NCI-H2171 treated with DMSO at 0.1 percent for 48 hours (cell line): ENCODE measurements at places on chromosomes 11 and 22.

DNA sequence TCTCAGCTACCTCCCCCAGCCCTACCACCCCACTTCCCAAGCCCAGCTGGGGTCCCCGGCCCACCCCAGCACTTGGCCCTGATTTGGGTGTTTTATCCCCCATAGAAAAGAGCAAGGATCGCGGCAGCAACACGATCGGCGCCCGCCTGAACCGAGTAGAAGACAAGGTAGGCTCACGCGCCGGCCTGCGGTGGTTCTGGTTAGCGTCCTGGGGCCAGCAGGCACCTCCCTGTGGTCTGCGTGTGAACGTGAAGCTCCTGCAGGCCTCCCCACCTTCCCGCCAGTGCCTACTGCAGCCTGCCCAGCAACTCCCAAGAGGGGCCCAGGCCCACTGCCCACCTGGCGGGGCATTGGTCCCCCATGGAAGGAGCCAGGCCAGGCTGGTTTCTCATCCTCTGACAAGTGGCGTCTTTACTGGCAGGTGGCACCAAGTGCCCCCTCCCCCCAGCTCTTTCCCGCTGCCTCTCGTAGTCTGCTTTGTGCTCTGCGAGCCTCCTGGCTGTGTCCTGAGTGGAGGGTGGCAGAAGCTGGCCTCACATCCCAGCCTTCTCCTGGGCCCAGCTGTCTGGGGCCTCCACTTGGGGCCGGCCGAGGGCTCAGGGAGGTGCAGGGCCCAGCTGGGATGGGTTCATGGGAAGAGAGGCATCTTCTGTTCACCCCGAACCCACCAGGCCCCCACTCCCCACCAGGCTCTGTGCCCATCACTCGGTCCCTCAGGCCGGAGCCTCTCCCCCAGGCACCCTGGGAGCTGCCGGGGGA lies 78.3 kb upstream of the KCNQ1OT1 start:
- DNase-seq = peak; percentile 15

GRCh38 chr11:109729761-109730160 lies 307.8 kb downstream of the C11orf87 start:
- peak; percentile 98 for DNase-seq

GRCh38 chr11:63769042-63769713 lies 603 bp upstream of the ZFTA start:
- no peak for DNase-seq

GRCh38 chr11:83480811-83481210 lies 194.6 kb upstream of the CCDC90B start:
- DNase-seq = no peak

GRCh38 chr11:2928605-2929530 lies at the start of gene PHLDA2:
Gene PHLDA2 (minus strand): TSS chr11:2929420. CDS start chr11:2929364, 56 bp downstream.
- DNase-seq = no peak

DNA sequence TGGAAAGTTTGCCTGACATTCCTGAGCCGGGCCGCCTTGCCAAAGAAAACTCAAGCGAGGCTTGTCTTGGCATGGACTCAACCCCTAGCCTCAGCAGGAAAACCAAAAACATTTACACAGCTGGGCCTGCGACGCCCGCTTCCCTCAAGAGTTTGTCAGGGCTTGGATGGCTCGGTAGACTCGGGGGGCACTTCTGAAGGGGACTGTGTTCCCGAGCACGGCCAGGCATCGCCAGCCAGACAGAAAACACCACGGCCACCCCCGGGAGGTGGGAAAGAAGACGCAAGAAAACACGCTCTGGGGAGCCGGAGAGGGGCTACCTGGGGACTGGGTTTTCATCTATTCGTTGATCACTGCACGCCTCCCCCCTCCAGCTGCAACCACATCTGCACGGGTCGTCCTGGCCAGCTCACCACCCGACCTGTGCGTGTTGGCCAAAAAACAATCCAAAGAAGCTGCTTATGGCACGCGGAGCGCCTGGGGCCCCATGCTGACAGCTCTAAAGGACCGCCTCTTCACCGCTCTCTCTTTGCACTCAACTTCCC lies 380.7 kb downstream of the MN1 start:
- no peak for DNase-seq

DNA sequence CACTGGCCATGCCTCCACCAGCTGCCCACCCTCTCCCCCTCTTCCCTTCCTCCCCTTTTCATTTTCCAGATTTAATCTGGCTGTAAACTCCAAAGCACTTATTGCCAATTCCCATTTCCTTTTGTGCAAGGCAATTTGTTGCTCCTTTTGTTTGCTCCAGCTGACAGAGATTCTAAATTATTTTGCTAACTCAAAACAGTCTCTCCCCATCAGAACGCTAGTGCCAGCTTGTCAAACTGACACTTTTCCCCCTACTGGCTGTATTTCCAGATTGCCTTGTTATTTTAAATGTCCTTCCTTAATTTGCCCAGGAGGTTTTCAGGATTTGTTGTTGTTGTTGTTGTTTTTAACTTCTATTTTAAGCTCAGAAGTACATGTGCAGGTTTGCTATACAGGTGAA lies 57.0 kb upstream of the PAK1 start:
- DNase-seq = no peak

DNA sequence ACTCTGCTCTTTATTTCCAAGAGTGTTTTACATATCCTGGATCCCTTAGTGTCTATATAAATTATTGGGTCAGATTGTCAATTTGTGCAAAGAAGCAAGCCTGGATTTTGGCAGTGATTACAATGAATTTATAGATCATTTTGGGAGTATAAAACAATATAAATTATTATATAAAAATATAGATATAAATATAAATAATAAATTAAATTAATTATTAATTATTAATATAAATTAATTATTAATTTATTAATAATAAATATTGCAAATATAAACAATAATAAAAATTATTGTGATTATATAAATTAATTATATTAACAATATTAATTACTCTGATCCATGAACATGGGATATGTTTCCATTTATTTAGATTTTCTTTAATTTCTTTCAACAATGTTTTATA lies 32.5 kb downstream of the RTL6 start:
- no peak for DNase-seq

GRCh38 chr11:68053981-68054812 lies 15.4 kb downstream of the TCIRG1 start:
- DNase-seq = no peak

- no peak for DNase-seq
Measured at GRCh38 chr11:115493905-115494304, 10.3 kb downstream of the CADM1 start.
